ENCODE measurements at places on chromosomes 7 and 10.

GRCh38 chr10:72322030-72322279 is 32.8 kb downstream of the DNAJB12 start:
- DNase-seq, result no peak

GRCh38 chr7:142562688-142563087 is 186.6 kb upstream of the PRSS1 start:
- no peak for DNase-seq

DNA sequence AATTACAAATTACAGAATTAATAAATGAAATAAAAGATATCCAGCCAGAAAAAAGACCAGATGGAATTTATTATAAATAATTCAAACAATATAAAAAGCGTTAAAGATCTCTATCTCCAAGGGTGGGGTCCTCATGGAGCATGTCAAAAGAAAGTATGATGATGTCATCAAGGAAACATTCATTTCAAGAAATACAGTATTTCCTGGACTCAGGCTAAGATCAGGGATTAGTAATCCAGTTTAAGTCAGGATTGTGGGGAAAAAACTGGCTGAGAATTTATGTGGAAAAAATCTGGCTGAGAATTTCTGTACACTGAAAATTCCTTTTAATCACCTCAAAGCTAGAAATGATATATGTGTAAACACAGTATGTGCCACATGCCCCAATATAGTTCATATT is 1075.3 kb downstream of the XPNPEP1 start:
- no peak for DNase-seq

DNA sequence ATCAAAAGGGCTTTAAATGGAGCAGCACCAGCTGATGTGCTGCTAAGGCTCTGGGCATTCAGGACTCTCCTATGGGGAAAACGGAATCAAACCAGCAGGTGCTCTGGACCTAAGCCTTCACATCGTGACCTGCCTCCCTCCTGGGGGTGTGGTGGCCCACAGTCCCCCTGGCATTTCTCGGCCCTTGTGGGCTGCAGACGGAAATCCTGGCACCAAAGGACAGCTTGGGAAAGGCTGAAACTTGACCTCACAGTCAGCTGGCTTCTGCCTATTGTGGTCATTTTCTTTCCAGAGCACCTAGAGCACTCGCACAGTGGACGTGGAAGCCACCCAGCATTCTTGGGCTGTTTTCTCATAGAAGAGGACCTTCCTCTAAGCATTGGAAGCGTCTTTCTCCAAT is 74.8 kb downstream of the TPST1 start:
- no peak for DNase-seq

- no peak for DNase-seq
Measured at GRCh38 chr10:73743327-73743904, 756 bp upstream of the SEC24C start.

DNA sequence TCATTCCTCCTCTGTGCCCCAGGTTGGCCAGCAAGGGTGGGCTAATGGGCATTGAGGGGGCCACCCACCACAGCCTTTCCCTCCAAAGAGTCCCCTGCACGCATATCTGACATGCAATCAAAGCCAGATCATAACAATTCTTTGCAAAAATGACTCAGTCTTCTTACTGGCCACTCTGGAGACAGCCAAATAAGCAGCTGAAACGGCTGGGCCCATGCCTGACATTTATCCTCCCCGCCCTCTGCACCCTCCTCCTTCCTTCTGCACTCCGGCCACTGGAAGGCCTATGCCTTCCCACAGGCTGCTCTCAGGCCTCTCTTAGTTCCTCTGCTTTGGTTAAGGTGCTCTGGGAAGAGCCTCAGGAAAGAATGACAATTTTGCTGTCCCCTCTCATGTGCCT is 29.2 kb upstream of the NPFFR1 start:
- no peak for DNase-seq

GRCh38 chr7:7731732-7732131 is 13.3 kb upstream of the RPA3 start:
- DNase-seq, result no peak

GRCh38 chr7:80054356-80054755 is 80.3 kb upstream of the GNAI1 start:
- DNase-seq, result no peak

- no peak for DNase-seq
Measured at GRCh38 chr10:133565441-133566294, at the start of gene SYCE1. Gene SYCE1, minus strand, starts transcription at chr10:133565583. Its CDS starts 54 bp downstream, at chr10:133565529.

- DNase-seq, result no peak
Measured at GRCh38 chr7:102320601-102321350, 34.1 kb downstream of the SH2B2 start.

DNA sequence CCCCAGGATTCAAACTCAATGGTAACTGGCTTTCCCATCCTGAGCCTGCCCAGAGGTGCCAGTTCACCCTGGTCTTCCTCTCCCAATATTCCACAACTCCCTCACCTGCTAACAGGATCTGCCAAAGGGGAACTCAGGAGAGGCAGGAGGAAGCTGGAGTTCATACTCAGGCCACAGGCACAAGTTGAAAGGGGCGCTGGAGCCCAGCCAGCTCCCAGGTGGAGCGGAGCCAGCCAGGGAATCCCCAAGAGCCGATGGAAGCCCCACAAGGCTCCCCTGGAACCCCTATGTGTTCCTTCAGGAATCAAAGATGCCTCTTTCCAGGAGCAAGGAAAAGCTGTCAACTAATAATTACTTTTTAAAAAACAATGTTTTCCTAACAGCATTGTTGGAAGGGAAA is 63.5 kb downstream of the SH3PXD2A start:
- no peak for DNase-seq

- no peak for DNase-seq
Measured at GRCh38 chr7:92835851-92836488, 403 bp downstream of the CDK6 start.

DNA sequence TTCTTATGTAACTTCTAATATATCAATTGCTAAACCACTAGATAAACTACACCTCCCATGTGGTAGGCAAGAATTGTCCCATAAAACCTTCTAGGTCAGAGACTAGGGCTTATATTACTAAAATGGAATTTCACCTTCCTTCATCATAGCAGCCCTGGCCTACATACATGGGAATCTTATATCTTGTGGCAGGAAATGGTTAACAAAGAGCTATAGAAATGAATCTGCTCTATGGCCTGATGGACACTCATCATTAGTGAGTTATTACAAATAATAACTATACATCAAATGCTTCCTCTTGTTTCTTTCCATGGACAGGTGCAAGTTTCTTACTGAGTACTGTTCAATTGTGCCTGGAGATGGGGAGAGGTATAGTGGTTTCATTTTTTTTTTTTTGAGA is 62.3 kb upstream of the PDLIM1 start:
- DNase-seq, result no peak

DNA sequence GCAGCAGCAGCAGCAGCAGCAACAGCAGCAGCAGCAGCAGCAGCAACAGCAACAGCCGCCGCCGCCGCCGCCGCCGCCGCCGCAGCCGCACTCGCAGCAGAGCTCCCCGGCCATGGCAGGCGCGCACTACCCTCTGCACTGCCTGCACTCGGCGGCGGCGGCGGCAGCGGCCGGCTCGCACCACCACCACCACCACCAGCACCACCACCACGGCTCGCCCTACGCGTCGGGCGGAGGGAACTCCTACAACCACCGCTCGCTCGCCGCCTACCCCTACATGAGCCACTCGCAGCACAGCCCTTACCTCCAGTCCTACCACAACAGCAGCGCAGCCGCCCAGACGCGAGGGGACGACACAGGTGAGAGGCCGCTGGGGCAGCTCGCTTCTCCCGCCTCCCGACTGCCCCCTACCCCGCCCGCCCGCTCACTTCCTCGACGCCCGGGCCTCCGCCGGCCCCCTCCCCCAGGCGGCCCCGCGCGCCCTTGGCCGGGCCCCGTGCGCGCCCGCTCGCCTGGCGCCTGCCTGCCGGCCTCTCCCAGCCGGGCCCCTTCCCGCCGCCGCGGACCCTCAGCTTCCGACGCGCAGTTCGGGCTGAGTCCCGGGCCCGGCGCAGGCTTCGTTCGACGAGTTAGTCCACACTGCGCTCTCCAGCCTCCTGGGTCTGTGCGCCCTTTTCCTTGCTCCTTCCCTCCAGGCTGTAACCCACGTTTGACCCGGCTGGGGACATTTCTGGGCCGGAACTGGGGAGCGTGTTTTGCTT is 882 bp downstream of the DLX6 start:
- DNase-seq, result no peak

DNA sequence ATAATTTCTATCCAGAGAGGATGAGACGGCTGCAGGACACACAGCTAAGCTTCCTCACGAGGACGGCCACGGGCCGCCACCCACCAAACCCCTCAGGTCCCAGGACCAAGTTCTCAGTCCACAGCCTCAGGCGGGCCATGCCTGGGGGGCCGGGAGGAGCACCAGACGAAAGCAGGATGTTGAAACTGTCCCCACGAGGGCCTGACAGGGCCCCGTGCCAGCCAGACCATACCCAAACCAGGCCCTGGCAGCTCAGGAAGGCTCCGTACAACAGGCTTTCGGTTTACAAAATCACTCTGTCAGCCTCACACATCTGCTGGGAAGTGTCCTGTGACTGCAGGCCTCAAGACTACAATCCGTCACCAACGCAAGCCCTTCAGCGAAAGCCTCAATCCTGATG is 14.5 kb downstream of the TUBGCP2 start:
- DNase-seq, result no peak

DNA sequence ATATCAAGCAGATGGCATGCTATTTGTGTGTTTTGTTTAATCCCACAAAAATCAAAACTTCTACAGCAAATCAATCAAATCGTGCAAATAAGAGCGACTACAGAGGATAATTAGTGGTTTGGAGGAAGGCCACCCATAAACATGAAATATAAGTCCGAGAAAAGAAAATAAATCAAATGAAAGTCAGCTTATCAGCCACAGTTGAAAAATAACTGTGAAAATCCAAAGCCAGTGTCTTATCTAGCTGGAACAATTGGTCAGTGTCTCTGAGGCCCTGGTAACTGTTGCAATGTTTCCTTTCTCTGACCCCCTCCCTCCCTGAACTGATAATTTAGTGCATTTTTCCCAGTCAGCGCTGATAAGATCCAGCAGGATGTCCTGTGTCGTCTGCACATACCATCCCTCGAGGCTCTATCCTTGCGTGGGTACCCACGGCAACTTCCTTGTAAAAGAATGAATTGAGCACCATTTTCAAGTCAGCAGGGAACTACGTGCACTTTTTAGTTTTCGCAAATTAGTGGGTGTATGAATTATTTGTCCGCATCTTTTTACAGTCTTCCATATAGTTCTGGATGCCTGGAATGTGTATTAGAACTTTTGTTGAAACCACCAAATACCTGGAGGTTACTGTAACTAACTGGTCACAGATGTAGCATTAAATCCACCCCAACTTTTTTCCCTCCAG is 10.8 kb upstream of the JCAD start:
- no peak for DNase-seq

DNA sequence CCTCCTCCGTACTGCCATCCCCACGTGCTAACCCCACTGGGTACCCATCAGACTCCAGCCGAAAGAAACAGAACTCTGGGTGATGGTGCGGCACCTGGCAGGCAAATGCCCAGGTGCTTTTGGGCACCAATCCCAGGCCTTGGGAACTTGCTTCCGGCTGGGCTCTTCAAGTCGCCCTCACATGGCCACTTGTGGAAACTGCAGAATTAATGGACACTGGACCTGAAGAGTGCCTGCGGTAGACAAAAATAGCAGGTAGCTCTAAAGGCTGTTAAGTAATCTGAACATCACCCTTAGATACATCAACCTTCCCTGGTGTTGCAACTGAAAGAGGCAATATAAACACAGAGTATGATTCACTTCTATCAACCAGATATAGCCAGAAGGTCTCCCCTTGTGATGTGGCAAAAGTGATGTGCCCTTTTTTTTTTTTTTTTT is 644.4 kb downstream of the GRM8 start:
- no peak for DNase-seq

- DNase-seq, result no peak
Measured at GRCh38 chr7:128167042-128167701, 73.9 kb upstream of the LEP start.

DNA sequence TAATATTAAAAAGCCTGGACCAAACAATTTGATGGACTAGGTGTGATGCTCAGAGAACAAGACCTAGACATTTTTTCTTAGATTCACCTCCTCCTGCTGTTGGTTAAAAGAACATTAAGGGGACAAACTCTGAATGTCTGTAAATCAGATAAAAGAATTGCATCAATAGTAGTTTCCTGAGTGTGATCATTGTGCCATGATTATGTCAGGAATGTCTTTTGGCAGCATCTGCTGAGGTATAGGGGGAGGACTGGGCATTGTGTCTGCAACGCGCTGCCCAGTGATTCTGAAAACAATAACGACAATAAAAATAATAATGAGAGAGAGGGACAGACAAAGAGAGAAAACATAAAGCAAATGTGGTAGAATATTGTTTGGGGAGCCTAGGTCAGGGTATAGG is 6.9 kb downstream of the C7orf57 start:
- DNase-seq, result no peak

- DNase-seq, result no peak
Measured at GRCh38 chr7:134290286-134290685, 26.4 kb downstream of the SLC35B4 start.

DNA sequence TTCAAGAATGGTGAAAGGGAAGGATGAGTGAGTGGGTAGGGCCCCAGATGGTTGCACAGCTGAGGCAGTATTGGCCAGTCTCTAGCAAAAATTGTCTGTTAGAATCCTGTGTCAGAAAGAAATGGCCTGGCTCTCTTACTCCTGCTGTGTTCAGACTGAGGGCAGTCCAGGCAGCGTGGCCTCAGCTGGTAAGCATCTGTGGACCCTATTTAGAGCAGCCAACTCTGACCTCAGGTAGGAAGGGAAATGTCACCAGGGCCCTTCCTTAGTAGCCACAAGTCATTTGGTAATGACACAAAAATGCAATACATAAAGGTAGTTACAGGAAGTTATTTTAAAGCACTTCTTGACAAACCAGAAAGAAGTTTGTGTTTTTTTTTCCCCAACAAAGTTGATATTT is 1194.7 kb downstream of the CNTNAP2 start:
- no peak for DNase-seq

- DNase-seq, result no peak
Measured at GRCh38 chr7:7428806-7429205, 106.9 kb downstream of the COL28A1 start.

- no peak for DNase-seq
Measured at GRCh38 chr7:4237296-4238235, 444.5 kb upstream of the FOXK1 start.

DNA sequence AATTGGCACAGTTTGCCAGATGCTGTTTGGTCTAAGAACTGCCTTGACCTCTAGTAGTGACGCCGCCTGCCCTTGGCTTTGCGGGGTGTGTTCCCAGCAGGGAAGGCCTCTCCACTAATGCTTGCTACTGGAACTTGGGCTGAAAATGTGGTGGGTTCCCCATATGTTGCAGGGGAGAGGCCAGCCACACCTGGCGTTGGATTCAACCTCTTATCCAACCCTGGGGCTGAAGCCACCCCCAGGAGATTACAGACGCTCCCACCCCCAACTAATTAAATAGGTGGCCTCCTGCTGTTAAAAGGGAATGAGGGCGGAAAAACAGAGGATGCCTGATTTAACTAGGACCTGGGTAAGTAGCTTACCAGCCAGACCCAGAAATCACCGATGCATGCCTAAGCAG is 19.2 kb upstream of the ATOH7 start:
- DNase-seq, result no peak

Data from activated CD4-positive, CD25-positive, alpha-beta regulatory T cell (primary cell).